ENCODE measurements at places on chromosomes 12 and 14.

- DNase-seq: no peak
Observed at GRCh38 chr14:68370057-68370360, 422.9 kb downstream of the ZFP36L1 start.

GRCh38 chr14:65237941-65238340 lies 135.6 kb upstream of the MAX start:
- no peak for DNase-seq

DNA sequence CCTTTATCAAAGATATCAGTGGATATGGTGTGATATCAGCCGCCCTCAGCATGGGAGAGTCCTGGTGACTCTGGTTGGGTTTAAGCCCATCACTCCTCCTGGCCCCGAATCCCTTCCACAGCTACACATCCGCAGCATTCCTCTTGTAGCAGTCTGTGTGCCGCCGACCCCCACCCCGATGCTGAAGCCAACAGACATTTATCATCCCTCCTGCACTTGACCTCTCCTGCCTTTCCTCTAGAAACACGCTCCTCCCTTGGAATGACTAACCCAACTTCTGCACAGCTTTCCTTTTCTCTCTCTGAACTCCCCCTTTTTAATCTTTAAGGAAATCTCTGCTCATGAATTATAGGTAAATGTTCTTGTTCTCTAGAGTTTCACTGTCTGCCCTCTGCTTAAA lies 250.9 kb upstream of the FOXN3 start:
- no peak for DNase-seq

DNA sequence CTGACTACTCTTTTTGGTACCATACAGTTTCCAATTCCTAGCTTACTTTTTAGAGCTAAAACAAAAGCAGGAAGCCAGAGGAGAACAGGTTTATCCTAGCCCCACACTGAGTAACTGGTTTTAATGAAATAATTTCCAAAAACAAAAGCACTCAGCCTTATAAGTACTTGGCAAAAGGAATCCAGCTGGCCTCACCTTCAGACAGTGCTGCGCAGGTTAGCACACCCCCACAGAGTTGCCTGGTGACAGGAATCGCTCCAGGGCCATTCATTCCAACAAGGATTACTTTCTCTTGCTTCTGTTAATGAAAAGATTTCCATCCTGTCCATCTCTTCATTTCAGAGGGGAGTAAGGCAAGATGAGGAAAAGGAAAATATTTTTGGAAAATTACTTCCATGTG lies 84.6 kb downstream of the SCFD1 start:
- no peak for DNase-seq

DNA sequence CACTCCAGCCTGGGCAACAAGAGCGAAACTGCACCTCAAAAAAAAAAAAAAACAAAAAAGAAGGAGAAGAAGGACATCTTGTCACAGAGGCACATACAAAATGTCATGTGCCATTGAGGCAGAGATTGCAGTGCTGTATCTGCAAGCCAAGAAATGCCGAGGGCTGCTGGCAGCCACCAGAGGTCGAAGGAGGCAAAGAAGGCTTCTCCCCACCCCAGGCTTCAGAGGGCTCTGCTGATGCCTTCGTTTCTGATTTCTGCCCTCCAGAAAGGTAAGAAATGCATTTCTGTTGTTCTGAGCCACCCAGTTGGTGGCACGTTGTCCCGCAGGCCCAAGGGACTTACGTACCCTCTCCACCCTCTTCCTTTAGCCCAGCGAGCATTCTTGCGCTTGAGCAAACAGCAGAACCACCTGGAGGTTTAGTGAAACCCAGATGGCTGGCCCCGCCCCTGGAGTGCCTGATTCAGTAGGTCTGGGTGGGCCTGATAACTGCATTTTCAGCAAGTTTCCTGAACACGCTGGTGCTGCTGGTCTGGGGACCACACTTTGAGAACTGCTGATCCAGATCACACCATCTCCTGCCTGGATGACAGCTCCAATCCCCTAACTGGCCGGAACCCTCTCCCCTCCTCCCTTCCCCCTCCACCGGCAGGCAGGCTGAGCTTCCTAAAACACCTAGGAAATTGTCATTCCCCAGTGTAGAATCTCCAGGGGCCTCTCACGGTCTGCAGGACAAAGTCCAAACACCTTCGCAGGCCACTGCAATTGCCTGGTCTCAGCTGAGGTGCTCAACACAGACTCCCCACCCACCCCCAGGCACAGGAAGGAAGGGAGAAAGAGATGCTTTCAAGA lies 21.1 kb upstream of the SCARB1 start:
- DNase-seq: peak; percentile 73

GRCh38 chr12:130031571-130032189 lies 127.9 kb upstream of the TMEM132D start:
- DNase-seq: peak; percentile 68

- no peak for DNase-seq
Observed at GRCh38 chr14:65703996-65704395, 291.5 kb downstream of the FUT8 start.

GRCh38 chr12:111312708-111313107 lies 56.2 kb downstream of the PHETA1 start:
- DNase-seq: no peak

DNA sequence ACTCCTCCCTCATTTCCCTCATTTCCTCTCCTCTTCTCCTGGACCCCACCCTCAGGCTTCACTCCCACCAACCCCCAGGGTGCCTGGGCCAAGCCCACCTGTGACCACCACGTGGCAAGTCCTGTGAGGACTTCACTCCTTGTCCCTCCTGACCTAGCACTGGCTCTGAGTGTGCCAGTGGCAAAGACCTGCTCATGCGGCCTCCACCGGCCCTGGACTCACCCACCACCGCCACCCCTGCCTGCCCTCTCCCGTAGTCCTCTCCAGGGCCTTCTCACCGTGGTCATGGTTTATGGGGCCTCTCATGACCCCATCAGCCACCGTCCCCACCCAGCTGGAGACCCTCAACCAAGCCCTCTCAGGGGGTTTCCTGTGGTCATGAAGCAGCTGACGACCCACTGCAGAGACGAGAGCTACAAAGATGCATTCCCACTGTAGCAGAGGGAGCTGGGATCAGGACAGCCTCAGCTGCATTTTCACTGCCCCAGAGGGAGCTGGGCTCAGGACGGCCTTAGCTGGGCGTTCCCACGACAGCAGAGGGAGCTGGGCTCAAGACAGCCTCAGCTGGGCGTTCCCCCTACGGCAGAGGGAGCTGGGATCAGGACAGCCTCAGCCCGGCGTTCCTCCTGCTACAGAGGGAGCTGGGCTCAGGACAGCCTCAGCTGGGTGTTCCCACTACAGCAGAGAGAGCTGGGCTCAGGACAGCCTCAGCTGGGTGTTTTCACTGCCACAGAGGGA lies 3.2 kb upstream of the C14orf180 start:
- no peak for DNase-seq

GRCh38 chr14:53032161-53032803 lies 81.4 kb upstream of the FERMT2 start:
- no peak for DNase-seq

DNA sequence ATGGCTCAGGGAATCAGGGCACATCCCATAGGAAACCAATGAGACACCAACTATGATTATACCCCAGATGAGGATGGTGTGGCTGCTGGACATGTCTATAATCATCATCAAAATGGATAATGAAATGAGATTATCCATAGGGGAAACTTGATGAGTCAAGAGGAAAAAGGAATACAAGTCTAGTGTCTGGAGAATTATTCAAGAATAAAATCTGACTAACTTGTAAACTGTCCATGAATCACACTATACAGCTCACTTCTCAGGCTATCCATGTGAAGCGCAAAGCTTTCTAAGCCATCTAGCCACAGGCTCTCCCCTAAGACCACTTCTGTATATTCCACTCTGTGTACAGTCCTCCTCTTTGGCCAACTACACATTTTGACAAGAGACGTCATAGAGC lies 52.5 kb downstream of the DUSP16 start:
- no peak for DNase-seq

- DNase-seq: peak; percentile 34
Observed at GRCh38 chr12:22459838-22460490, 84.4 kb downstream of the C2CD5 start.

DNA sequence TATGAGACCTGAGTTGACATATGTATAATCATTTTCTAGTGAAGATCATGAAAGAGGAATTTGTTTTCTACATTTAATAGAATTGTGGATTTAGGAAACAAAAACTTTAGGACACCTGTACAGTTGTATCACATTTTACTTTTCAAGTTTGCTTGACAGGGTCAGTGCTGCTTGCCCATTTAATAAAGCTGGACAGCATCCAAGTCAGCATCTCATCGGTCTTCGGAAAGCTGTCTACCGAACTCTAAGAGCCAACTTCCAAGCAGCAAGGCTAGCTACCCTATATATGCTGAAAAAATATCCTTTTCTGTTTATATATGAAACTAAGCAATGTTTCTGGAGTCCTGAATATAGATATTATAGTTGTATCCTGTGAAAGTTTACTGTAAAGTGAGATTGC lies 52.3 kb downstream of the VEZT start:
- no peak for DNase-seq

GRCh38 chr12:26346736-26347135 lies 151.4 kb downstream of the SSPN start:
- DNase-seq: no peak

GRCh38 chr12:53118751-53119300 lies 15.5 kb downstream of the SOAT2 start:
- DNase-seq: no peak

DNA sequence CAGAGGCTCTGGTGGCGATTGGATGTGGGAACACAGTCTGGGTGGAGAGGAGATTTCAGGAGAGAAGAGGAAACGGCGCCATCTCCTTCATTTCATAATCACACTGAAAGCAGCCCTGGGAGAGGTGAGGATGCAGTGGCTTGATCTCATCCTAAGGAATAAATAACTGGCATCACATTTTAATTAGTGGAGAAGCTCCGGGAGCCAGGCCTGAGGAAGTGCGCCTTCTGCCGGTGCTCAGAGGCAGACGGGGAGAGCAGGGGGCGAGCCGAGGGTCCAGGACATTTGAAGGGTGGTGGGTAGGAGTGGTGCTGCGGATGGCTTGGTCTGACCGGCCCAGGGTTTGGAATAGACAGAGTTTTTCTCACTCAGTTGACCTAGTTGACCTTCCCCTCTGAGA lies 265.0 kb downstream of the CACNA1C start:
- DNase-seq: no peak

DNA sequence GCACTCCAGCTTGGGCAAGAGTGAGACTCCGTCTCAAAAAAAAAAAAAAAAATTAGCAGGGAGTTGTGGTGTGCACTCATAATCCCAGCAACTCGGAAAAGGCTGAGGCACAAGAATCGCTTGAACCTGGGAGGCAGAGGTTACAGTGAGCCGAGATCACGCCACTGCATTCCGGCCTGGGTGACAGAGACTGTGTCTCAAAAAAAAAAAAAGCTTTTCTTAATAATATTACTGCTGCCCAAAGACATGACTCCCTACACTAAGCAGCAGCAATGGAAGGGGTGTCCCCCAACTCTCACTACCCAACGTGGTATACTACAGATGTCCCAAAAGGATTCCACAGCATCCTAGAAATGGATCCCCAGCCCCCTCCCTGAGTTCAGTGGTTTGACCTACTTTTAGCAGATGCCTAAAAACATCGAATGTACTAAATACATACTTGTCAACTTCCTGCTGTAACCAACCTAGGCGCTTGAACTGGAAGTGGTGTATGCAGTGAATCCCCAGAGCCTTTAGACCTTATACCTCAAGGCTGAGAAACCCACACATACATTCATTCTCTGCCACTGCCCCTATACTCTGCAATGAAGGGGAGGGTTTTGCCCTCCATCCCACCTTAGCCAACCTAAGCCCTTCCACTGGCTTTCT lies 8.5 kb upstream of the FKBP11 start:
- no peak for DNase-seq

DNA sequence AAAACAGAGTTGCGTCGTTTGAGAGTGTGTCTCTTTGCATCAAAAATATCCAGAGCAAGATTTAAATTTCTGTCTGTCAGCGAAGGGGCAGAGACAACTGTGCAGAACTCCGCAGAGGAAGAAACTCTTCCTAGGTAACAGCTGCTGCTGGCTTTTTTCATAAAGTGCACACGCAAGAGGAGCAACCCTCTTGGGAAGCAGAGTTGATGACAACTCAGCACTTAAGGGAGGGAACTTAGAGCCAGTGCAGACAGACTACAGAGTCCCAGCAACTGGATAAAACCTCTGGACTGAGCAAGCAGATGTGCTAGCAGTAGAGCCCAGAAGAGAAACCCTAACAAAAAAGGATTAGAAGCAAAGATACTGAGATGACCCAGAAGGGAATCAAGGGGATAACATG lies 337.1 kb downstream of the PCNX1 start:
- no peak for DNase-seq

DNA sequence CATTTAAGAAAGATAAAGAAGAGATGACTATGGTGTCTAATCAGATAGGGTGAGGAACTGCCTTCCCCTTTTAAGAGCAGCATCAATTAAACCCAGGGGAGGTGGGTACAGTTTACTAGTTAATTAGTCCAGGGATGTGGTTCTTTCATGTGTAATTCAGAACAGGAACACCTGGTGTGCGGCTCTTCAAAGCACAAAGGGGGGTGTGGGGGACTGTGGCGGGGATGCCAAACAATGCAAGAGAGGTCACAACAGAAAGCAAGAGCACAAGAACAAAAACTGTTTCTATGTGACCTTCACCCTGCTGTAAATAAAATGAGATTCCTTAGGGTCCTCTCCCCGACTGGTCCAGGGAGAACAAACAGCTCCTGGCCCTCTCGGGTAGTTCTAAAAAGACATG lies 183.9 kb upstream of the SOX5 start:
- no peak for DNase-seq

DNA sequence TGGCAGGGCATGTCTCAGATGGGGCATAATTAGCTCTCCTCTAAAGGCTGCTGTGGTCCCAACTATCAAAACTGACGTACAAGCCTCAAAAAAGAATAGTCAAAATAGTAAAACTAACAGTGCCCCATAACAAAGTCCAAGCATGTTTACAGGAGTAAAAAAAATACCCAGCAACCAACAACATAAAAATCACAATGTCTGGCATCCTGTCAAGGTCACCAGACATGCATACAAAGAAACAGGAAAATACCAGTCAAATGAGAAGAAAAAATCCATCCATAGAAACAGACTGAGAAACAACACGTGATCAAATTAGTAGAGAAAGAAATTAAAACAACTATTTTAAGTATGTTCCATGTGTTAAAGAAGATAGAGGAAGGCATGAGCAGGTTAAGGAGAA lies 131.2 kb upstream of the C14orf180 start:
- DNase-seq: no peak

DNA sequence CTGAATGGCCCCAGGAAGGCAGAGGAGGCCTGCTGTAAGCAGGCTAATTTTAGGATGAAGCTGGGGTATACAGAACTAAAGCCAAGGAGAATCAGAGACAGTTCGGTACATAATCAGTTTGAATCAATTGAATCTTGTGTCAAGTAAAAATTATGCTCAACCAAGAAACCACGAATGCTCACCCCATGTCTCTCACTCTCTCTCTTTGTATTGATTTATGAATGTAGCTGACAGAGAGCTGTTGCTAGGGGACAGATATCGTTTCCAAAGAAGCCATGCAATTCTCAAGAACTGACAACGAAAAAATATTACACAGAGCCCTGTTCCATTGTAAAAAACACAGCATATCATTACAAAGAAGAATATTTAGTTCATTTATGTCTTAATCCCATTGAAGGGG lies 151.1 kb upstream of the PKP2 start:
- no peak for DNase-seq

GRCh38 chr12:12007001-12007712 lies 63.6 kb upstream of the BCL2L14 start:
- DNase-seq: no peak

- DNase-seq: no peak
Observed at GRCh38 chr14:20608383-20609110, 17.4 kb upstream of the RNASE12 start.

Data from hematopoietic multipotent progenitor cell (in vitro differentiated cells).